ENCODE measurements at places on chromosomes 5 and 9.

DNA sequence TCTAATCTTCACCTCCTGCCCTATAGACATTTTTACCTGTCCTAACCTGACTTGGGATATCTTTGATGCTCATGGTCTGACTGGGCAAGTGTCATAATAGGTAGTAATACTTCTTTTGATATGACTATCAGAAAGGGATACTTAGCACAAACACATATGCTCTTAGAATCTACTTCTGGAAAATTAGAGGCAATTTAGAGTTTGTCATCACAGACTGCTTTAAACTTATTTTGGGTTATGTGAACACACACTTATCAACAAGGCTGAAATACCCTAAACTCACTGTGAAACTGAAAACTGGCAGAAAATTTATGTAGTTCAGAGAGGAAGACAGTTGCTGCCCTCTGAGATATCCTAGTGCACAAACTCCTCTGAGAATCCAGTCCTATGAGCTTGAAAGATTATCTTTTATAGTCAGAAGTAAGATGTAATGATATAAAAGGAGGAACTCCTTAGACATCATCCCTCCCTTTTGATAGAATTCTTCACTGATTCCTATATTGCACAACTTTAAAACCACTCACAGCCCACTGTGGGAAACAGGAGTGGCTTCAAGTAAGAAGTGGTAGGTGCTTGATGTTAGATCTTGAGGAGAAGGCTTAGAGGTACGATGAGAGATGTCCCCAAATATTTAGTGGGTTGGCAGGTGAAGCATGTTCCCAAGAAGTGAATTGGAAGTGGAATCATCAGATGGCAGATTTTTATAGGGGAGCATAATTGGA is 273.3 kb downstream of the MAN2A1 start:
- no peak for DNase-seq

GRCh38 chr9:90872835-90873294 is 71.2 kb downstream of the SYK start:
- DNase-seq = no peak

GRCh38 chr5:67267512-67268216 is 71.1 kb upstream of the CD180 start:
- DNase-seq = no peak

DNA sequence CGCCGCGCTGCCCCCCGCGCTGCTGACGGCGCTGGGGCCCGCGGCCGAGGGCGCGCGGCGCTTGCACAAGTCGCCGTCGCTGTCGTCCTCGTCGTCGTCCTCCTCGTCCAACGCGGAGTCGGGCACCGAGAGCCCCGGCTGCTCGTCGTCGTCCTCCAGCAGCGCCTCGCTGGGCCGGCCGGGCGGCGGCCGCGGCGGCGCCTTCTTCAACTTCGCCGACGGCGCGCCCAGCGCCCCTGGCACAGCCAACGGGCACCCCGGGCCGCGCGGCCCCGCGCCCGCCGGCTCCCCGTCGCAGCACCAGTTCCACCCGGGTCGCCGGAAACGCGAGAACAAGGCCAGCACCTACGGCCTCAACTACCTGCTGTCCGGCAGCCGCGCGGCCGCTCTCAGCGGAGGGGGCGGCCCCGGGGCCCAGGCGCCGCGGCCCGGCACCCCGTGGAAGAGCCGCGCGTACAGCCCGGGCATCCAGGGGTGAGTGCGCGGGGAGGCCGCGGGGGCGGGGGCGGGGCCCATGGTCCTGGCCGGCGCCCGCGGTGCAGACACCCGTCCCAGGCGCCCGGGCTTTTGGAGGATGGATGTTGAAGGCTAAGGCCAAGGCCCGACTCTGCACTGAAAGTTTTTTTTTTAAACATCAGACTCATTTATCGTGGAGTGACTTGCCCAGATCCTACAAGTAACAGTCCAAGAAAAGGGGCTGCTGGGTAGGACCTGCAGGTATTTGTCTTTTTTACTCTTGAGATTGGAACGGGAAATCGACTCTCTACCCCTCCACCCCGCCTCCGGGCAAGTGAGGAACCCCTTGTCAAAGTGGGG is 1.2 kb downstream of the TENT4A start:
- DNase-seq = no peak

DNA sequence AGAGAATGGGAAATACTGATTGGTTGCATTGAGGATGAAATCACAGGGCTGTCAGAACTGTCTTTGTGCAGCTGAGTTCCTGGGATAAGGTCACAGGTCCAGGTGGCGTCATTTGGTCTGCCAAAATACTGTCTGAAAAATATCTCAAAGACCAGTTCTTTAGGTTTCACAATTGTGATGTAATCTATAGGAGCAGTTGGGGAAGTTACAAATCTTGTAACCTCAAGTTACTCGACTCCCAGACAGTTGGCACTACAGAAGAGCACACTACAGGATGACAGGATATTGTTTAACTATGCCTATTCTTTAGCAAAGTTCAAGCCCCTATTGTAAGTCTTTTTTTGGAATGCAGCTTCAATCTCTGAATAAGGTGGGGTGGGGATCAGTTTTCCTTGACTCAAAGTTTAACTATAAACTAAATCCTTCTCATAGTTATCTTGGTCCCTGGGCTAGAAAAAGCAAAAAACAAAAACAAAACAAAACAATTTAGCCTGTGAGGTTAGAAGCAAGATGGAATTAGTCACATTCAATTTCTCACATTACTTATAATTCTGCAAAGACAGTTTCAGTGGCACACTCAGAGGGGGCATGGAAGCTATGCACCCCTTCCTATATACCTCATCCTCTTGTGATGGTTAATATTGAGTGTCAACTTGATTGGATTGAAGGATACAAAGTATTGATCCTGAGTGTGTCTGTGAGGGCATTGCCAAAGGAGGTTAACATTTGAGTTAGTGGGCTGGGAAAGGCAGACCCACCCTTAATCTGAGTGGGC is 276.0 kb downstream of the AUH start:
- no peak for DNase-seq

DNA sequence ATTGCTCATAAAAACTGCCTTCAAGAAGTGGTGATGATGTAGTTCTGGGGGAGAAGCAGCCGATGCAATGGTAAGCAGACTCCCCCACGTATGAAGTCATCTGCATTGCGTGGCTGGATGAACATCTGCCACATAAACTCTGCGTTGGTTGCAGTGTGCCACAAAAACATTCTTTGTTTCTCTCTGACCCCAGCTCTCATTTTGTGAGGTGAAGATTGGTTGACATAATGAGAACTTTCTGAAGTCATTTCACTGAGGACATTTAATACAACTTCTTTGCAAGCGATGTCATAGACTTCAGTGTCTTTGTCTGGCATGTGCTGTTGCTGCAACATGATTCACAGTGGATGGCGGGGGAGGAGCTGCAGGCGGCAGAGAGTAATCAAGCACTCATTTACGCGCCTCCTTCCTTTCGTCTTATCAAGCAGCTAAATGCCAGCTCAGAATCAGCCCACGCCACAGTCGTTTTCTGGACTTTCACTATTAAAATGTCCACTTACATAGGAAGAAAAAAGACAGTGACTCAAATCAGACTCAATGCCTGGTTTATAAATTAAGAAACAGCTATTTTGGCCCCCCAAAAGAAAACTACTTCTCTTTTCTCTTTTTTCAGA is 91.5 kb upstream of the NFIL3 start:
- DNase-seq = no peak

- DNase-seq = no peak
These were observed 227.2 kb downstream of the RAB3C start for GRCh38 chr5:58810086-58810485.

GRCh38 chr5:73399775-73400174 is 48.8 kb downstream of the FOXD1 start:
- no peak for DNase-seq

GRCh38 chr9:81619353-81620001 is 69.9 kb downstream of the TLE1 start:
- DNase-seq = no peak

All from neuronal stem cell (in vitro differentiated cells).